ENCODE measurements at places on chromosomes 1 and 21. TPM values are rescaled to one million over a fixed set of nuclear protein-coding genes. Genes with fewer than 3 reads are reported as not detected.

GRCh38 chr1:39047374-39048229 lies 21.5 kb downstream of the NDUFS5 start:
- peak; percentile 87 for DNase-seq

GRCh38 chr1:21783679-21784603 lies 992 bp upstream of the USP48 start:
- DNase-seq = peak; percentile 95

DNA sequence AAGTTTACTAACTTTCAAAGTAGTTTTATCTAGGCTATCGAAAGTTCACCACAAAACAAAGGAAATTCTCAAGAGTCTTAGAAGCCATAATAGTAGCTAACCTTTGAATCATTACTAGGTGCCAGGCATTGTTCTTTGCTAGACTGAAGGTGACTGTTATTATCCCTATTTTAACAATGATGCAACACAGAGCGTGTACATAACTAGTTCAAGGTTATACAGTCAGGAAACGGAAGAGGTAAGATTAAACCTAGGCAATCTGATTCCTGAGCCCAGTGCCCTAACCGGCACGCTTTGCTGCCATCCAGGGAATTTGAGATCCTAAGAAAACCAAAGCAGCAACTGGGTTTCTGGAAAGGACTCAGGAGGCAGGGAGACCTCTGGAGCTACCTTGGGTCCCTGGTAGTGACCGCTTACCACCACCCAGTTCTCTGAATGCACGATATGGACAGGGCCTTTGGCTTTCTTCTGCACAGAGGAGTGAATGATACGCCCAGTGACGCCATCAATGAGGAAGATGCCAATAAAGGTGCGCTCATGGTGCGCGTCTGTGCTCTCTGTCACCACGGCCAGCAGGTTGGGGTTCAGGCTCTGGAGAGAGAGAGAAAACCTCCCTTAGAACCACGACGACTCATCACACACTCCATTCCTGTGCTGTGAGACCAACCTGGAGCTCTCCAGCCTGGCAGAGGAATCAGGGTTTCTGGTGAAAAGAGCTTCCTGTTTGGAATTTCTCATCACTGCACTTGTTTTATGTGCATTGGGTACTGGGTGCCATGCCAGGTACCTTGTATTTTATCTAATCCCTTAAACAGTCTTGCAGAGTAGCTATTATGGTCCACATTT lies 13.1 kb upstream of the UBR4 start:
- no peak for DNase-seq

Gene CLIC4
- total RNA-seq = 330 TPM

Measured in endothelial cell of umbilical vein (primary cell).